Parietal lobe (tissue), 2 donors: ENCODE measurements at places on chromosomes 16 and 17. TPM values are rescaled to one million over a fixed set of nuclear protein-coding genes. Genes with fewer than 3 reads are reported as not detected.

The MYH13 gene
- not detected for total RNA-seq

The CES5A gene
- 1.3 TPM for total RNA-seq

The HCRT gene
- total RNA-seq = not detected

The CCL16 gene
- total RNA-seq = not detected

The ETV4 gene
- total RNA-seq = 1.6 TPM

The KRTAP16-1 gene
- not detected for total RNA-seq

The QPRT gene
- 2.8 TPM for total RNA-seq

The WNT3 gene
- total RNA-seq = 6.3 TPM

The OR2C1 gene
- total RNA-seq = 0.94 TPM

The ATP6V0C gene
- 23.8 TPM for total RNA-seq

The RGS11 gene
- 21.0 TPM for total RNA-seq

The HBA2 gene
- total RNA-seq = 363 TPM
